ENCODE measurements at places on chromosomes 11 and 22. TPM values are rescaled to one million over a fixed set of nuclear protein-coding genes. Genes with fewer than 3 reads are reported as not detected.

Gene SVIP
- 5.4 TPM for total RNA-seq

Gene KCNA4
- not detected for total RNA-seq

Gene TMPRSS13
- 0.08 TPM for total RNA-seq

Gene MYO7A
- 2.3 TPM for total RNA-seq

Gene APOL4
- not detected for total RNA-seq

Gene IGF2
- 0.70 TPM for total RNA-seq

Gene GRIK4
- total RNA-seq: 2.2 TPM

Gene POU2AF2
- total RNA-seq: not detected

Gene ANO1
- total RNA-seq: 3.9 TPM

Gene TRPM5
- not detected for total RNA-seq

Gene C22orf31
- total RNA-seq: not detected

Gene OR52K1
- not detected for total RNA-seq

Gene OPCML
- 4.4 TPM for total RNA-seq

Gene ALDH3B2
- total RNA-seq: not detected

Gene OR8J3
- total RNA-seq: not detected

Gene IL18
- total RNA-seq: 3.5 TPM

Gene TEX12
- 0.35 TPM for total RNA-seq

Gene PRR33
- total RNA-seq: not detected

Gene LRRC75B
- total RNA-seq: 22.1 TPM

Gene SLC1A2
- total RNA-seq: 1.7 TPM
